Epithelial cell of prostate (primary cell): ENCODE measurements at places on chromosomes 3 and 15.
A peak's percentile ranks its signal among the peaks of the same experiment; 100 is the strongest.

GRCh38 chr3:109545746-109546145 is 208.4 kb upstream of the DPPA4 start:
- DNase-seq, result no peak

DNA sequence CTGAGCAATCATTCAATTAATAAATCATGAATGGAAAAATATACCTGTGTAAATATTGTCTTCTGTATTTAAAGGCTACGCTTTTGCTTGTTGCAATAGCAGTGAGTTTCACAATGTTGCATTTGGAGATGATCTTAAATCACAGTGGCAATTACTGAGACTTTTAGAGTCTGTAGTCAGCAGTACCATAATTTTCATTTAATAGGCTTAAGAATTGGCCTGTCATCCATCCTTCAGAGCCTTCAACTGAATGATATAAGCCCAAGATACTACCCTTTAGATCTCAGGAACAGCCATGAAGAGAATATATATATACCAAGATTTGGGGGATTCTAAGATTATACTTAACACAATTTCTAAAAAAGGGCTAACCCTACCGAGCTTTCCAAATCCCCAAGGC is 458.1 kb downstream of the GBE1 start:
- no peak for DNase-seq

- no peak for DNase-seq
Measured at GRCh38 chr3:25781758-25782594, 1.3 kb downstream of the NGLY1 start.

- no peak for DNase-seq
Measured at GRCh38 chr3:118181274-118181673, 853.4 kb downstream of the IGSF11 start.

- no peak for DNase-seq
Measured at GRCh38 chr3:123683505-123684154, 98.8 kb upstream of the HACD2 start.

DNA sequence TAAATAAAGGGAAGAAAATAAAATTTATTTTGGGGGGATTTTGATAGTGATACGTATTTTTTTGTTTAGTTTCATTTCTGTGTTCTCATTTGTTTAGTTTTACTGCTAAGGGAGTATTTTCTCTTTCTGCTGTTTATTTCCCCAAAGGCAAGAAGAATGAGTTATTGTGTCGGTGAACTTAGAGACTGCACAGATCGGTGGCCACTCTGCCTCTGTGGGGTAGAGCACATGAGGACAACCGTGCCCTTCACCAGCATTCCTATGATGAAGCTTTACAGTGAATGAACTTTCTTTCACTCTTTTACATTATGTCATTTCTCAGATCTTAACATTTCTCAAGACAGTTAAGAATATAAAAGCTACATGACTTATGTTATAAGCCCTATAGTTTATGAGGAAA is 214.4 kb downstream of the OCA2 start:
- no peak for DNase-seq

DNA sequence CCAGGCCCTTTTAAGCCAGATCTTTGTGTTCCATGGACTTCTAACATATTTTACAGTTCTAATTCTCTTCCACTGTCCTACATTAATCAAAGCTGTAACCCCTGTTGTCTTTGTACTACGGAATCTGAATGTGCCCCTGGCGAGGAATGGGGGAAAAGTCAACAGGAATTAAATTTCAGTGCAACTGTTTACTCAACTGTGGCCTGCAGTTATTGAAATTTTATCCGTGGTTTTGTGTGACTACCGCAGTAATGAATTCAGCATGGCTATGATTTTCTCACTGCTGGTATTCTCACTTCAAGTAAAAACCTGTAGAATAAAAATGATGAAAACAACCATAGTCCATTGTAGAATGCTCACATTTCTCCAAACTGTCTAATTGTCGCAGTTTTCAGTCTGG is 388.0 kb downstream of the FOXP1 start:
- DNase-seq, result no peak

DNA sequence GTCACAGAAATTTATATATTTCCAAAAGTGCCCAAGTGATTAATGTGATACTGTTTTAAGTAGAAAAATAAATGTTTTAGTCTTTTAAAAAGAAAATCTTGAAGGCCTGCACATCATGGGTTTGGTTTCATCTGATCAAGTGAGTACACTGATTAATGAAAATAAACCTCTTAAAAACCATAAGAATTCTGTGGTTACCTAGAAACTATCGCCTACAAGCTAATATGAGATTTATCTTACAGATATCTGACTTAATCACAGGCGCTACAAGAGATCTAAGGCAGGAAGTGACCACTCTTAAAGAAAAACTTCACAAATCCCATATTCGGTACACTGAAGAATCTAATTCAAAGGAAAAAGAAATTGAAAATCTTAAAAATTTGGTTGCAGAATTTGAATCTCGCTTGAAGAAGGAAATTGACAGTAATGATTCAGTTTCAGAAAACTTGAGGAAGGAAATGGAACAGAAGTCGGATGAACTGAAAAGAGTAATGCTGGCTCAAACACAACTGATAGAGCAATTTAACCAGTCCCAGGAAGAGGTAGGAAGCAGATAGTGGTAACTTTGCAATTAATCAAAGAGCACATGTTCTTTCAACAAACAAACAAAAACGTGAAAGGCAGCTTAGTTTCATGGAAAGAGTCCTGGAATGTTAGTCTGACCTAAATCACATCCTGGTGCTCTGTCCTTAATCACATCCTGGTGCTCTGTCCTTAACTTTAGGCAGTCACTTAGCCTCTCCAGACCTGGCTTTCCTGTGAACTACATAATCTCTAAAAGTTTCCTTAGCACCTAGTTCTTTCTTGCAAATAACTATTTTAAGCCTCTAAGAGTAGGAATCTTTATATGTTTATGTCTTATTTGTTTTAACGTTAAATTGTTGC is 131.8 kb downstream of the CCNL1 start:
- no peak for DNase-seq

DNA sequence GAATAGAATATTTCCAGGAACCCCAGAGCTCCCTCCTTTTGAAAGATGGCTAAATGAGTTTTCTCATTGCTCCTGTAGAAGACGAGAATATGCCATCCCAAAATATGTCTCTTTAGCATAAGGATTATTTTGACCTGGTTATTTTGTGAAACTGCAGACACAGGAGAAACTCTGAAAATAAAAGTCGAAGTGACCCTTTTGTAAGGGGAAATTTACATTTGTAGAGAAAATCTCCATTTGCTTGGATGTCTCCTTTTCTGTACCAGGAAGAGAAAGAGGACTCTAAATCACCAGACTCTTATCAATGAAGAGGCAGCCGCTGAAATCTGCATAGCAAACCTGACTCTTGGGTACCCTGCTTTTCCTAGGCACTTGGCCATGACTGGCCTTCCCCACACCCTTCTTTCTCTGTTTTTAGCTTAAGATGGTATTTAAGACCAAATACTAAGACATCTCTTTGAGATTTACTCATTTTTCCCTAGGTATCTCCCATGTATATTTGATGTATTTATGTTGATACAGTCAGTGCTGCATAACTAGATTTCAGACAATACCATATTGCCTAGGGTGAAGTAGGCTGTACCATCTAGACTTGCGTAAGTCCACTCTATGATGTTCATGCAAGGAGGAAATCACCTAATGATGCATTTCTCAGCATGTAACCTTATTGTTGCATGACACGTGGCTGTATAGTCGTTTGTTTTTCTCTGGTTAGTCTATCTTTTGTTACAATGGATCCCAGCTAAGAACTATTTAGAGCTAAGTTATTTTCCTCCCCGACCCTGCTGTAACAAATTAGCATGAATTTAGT is 98.2 kb upstream of the UBE3A start:
- no peak for DNase-seq

DNA sequence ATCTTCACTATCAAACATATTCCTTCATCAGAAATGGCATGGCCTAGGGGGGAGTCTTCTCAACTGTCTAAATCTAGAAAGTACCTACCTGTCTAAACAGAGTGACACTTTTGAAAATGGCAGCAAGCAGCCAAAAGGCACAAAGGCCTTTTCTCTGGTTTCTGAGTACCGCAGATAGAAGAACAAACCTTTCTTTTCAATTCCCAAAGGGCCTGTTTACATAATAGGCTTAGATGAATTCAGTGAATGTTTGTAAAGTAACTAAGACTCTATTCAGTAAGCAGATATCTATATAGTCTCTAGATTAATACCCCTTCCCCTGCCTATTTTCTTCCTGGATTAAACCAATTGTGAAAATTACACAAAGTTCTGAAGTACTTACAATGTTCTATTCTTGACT is 7.1 kb downstream of the MYEF2 start:
- no peak for DNase-seq

GRCh38 chr3:158731486-158731885 is 771 bp downstream of the RARRES1 start:
- no peak for DNase-seq

- no peak for DNase-seq
Measured at GRCh38 chr15:49573421-49573820, 47.2 kb downstream of the FAM227B start.

- no peak for DNase-seq
Measured at GRCh38 chr3:141392897-141393734, 24.8 kb downstream of the ZBTB38 start.

DNA sequence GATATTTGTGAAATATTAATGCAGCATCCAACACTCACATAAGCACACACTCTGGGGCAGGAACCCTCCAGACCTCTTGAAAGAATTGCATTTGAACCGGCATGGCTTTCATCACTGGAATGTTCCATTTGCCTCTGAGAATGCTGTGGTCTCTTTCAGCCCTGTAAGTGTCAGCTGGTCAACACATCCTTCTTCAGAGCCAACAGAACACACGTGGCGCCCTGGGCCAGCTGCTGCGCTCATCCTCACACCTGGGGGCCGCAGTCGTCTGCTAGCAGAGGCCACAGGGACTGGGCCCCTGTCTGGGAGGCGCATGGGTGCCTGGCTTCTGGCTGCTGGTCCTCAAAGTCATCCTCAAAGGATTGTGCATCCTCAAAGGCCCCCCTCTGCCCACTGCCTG is 71.4 kb upstream of the HERC1 start:
- DNase-seq, result no peak

- DNase-seq, result peak; percentile 27
Measured at GRCh38 chr15:78565097-78565950, at the start of gene CHRNA5. TSS of gene CHRNA5 (plus strand) at chr15:78565520. CDS start at chr15:78565720, 200 bp downstream.

DNA sequence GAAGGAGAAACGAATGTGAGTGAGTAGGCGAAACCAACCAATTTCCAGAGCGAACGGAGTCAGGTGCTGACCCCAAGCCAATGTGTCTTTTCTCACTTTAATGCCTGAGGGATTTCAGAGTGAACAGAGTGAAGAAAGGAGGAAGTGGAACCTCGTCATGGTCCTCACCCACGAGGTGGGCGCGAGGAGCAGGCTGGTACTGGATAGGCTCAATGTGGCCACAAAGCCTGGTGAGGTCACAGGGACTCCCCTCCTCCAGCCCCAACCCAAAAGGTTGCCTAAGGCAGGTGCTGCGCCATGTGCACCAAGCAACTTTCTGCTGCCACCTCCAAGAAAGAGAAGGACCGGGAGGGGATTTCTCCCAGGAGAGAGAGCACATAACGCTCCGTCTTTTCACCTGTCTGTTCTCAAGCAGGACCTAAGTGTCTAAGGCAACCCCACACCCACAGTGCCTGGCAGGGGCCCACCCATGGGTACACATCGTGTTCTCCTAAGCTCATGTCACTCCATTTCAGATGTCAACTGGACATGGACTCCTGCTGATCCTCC is 3.8 kb downstream of the NRROS start:
- no peak for DNase-seq

DNA sequence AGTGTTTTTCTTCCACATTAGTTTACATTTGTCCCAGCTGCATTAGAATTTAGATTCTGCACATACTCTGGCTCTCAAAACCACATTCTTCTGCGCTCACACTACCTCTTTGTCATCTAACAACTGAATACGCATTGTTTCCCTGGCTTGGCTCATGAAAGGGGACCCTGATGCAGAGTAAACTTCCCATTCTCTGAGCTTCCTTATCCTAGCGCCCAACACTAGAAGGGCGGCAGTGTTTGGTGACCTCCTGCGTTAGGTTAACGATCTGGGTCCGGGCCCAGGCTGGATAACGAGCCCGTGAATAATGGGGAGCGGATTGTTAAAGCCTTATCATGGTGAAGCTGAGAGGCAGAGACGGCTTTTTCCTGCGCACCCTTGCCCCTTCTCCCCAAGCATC is 63.9 kb downstream of the ETV5 start:
- DNase-seq, result no peak

- DNase-seq, result no peak
Measured at GRCh38 chr3:178628037-178628436, 91.8 kb downstream of the KCNMB2 start.

GRCh38 chr3:134527037-134527436 is 41.2 kb downstream of the CEP63 start:
- no peak for DNase-seq

- no peak for DNase-seq
Measured at GRCh38 chr3:37701734-37702433, 159.8 kb upstream of the CTDSPL start.

GRCh38 chr3:178063461-178063860 is 472.8 kb upstream of the KCNMB2 start:
- no peak for DNase-seq

DNA sequence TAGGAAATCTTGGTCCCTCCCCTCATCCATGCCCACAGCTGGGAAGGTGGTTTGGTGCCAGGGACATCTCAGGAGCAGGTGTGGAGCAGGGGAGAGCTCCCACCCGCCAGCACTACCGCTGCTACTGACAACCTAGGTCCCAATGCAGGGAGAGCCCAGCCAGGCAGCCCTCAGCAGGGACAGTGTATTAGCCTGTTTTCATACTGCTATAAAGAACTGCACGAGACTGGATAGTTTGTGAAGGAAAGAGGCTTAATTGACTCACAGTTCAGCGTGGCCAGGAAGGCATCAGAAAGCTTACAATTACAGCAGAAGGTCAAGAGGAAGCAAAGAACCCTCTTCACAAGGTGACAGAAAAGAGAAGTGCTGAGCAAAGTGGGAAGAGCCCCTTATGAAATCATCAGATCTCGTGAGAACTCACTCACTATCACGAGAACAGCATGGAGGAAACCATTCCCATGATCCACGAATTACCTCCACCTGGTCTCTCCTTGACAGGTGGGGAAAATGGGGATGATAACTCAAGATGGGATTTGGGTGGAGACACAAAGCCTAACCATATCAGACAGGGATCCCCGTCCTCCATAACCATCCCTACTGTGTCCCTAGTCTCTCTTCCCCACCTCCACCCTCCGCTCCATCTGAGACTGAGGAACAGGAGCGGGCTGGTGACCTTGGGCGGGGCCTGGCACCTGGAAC is 218.6 kb downstream of the TBC1D2B start:
- DNase-seq, result no peak

- no peak for DNase-seq
Measured at GRCh38 chr3:98734735-98735134, 28.4 kb upstream of the ST3GAL6 start.

DNA sequence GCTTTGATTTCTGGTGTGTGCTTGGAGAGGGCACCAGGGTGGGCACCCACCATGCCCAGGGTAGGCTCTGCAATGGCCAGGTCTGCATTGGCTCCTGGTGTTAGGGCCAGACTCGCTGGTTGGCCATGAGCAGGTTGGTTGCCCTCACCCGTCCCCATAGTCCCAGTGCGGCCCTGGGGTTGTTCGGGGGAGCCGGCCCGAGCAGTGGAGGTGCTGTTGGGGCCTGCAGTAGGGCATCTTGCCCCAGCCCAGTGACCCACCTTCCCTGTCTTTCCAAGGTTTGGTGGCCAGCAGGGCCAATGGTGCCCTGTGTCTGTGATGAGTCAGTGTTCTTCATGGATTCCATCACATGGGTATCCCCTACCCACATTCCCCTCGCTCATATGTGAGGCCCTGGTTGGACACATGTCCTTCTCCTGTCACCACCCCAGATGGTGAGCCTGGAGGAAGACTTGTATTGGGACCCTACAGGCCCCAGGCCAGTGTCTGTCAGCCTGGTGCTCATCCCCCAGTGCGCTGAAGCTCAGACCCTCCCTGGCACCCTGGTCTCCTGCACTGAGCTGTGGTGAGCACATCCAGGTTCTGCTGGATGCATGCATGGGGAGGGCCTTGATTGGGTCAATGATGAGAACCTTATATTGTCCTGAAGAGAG is 190.1 kb downstream of the UBE3A start:
- no peak for DNase-seq
